ENCODE measurements at places on chromosomes 4 and X.

DNA sequence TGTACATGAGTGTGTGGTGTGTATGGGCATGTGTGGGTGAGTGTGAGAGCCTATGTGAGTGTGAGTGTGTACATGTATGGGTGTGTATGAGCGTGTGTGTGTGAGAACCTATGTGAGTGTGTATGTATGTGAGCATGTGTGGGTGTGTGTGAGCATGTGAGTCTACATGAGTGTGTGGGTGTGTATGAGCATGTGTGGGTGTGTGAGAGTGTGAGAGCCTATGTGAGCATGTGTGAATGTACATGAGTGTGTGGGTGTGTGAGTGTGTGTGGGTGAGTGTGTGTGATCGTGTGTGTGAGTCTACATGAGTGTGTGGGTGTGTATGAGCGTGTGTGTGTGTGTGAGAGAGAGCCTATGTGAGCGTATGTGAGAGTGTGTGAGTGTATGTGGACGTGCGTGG is 205.4 kb upstream of the PSAPL1 start:
- DNase-seq: no peak

GRCh38 chrX:95040104-95040503 is 1366.1 kb downstream of the FAM133A start:
- no peak for DNase-seq

GRCh38 chr4:59772641-59773139 is 1427.4 kb upstream of the ADGRL3 start:
- DNase-seq: no peak

DNA sequence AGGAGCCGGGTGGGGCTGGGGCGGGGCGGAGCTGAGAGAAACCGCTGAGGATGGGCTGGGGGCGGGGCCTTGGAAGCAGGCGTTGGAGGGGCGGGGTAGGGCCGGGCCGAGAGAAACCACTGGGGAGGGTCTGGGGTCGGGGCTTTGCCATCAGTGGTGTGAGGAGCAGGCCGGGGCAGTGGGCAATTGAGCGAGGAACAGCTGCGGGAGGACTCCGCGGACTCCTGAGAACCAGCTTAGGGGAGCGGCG is 1.3 kb upstream of the EOLA2 start:
- no peak for DNase-seq

GRCh38 chr4:26912810-26913209 is 52.2 kb downstream of the STIM2 start:
- no peak for DNase-seq

GRCh38 chr4:176380352-176381157 is 60.8 kb downstream of the SPCS3 start:
- DNase-seq: no peak

- DNase-seq: no peak
Observed at GRCh38 chr4:169657470-169658107, 37.2 kb downstream of the CLCN3 start.

GRCh38 chr4:125734504-125734903 is 419.7 kb downstream of the FAT4 start:
- no peak for DNase-seq

All from stimulated activated CD4-positive, alpha-beta T cell treated with anti-CD3 and anti-CD28 coated beads, Interleukin-12 subunit alpha, Interleukin-12 subunit beta, amount 100 ng/mL, for 24 hours (primary cell).